G401 (cell line): ENCODE measurements at places on chromosomes 16 and 17.
A peak's percentile ranks its signal among the peaks of the same experiment; 100 is the strongest.

- no peak for DNase-seq
These were observed 106.2 kb downstream of the XYLT1 start for GRCh38 chr16:17364319-17365210.

- no peak for DNase-seq
These were observed 10.0 kb upstream of the SLC38A10 start for GRCh38 chr17:81305051-81305630.

- no peak for DNase-seq
These were observed 173.0 kb downstream of the FOXL1 start for GRCh38 chr16:86751076-86752030.

- DNase-seq = peak; percentile 6
These were observed 91.5 kb upstream of the TMEM97 start for GRCh38 chr17:28227316-28228108.

GRCh38 chr16:89325861-89326471, 108.5 kb downstream of the ZNF778 start:
- peak; percentile 91 for DNase-seq

GRCh38 chr17:82931699-82932517, 92.1 kb upstream of the ZNF750 start:
- peak; percentile 63 for DNase-seq

DNA sequence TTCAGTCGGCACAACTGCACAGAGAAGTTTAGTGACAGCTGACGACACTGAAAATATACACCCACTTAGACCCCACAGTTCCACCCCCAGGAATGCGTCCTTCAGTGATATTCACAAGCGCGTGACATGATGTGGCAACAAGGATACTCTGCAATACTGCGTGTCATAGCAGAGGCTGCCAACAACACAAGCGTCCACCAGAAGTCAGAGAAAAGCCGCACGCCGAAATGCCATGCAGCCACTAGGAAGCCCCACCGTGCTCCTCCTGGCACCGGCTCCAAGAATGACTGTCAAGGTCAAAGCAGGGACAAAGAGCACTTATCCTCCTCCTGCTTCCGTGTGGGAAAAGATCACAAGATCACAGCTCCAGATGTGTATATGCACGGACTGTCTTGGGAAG, 3.5 kb downstream of the ATP2A3 start:
- no peak for DNase-seq

- DNase-seq = no peak
These were observed 38.2 kb downstream of the HASPIN start for GRCh38 chr17:3761918-3762380.

DNA sequence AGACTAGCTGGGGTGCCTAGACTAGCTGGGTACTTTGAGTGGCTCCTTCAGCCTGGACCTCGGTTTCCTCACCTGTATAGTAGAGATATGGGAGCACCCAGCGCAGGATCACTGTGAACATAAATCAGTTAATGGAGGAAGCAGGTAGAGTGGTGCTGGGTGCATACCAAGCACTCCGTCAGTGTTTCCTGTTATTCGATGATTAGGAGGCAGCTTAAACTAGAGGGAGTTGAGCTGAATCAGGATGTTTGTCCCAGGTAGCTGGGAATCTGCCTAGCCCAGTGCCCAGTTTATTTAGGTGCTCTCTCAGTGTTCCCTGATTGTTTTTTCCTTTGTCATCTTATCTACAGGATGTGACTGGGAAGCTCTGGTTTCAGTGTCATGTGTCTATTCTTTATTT, 8.4 kb upstream of the TMEM235 start:
- DNase-seq = no peak

GRCh38 chr16:15604460-15605440, 38.2 kb downstream of the MARF1 start:
- DNase-seq = peak; percentile 46
